ENCODE measurements at places on chromosomes 16 and 17.
A peak's percentile ranks its signal among the peaks of the same experiment; 100 is the strongest.

DNA sequence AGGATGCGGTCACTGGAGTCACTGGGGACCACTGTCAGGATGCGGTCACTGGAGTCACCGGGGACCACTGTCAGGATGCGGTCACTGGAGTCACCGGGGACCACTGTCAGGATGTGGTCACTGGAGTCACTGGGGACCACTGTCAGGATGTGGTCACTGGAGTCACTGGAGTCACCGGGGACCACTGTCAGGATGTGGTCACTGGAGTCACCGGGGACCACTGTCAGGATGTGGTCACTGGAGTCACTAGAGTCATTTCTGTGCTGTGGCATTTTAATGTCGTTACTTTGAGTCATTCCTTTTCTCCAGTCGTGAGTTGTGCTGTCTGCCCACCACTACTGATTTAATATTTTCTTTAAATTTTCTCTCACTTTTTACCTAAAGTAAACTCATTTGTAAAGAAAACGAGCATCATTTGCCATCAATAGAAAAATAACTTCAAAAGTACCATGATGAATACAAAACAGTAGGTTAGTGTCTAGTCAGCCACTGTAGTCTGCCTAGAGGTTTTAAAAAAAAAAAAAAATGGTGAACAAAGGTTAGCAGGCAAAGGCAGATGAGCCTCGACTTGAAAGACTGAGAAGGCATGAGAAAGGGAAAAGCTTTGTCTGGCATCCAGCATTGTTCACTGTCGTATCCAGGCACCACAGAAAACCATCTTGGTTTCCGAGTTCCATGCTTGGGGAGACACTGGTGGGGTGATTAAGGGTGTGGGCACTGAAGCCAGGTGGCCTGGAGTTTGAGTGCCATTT is 346.6 kb downstream of the SNX29 start:
- peak; percentile 62 for DNase-seq

GRCh38 chr16:70470927-70471341 is 16.5 kb downstream of the FCSK start:
- DNase-seq: no peak

GRCh38 chr17:51778842-51779241 is 379.7 kb downstream of the CA10 start:
- no peak for DNase-seq

DNA sequence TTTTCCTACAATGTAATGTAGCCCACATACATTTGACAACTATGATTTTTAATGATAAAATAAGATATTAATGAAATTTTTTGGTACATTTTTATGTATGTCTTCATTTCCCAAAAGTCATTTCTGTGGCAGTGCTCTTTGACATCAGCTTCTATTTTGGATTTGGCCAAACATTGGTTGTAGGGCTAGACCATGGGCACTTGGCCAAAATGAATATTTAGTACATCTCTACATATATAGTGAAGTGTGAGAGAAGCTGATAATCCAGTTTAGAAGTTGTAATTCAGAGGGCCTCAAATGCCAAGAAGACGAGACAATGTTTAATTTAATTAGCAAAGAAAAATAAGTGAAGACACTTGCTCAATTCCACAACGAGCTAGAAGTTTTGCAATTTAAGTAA is 724.9 kb upstream of the SOX9 start:
- DNase-seq: no peak

DNA sequence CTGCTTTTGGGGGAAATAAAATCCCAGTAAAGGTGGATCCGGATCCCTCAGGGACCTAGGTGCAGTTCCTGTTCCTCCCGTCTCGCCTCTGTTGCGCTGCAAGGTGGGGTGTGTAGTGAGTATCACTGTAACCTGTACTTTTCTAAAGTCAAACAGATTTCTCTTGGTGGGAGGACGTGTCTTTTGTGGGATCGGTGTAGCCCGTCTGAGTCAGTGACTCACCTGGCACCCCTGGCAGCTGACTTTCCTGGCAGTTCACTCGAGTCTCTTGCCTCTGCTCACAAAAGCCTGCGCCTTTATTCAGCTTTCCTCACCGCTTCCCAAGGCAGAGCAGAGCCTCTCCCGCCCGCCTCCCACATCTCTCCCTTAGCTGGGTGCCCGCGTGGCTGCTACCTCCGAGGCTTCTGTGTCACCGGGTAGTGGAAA is 85.7 kb downstream of the CMIP start:
- no peak for DNase-seq

GRCh38 chr17:79696610-79696982 is 34.1 kb upstream of the ENPP7 start:
- no peak for DNase-seq

DNA sequence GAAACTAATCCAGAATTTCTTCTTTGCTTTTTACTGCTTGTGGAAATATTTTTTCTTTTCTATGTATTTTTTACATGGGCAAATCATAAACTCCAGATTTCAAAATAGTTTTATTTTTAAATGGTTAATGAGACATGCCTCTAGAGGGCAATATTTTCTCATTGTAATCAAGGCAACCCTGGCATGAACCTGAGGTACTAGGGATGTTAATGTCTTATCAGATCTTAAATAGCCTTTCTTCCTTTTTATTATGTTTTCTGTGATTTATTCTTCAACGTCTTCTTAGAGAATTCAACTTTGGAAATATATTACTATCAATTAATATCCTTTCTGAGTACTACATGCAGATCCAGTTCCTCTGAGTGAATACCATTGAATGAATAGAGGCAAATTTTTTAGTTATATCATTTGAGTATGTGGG is 324.7 kb downstream of the BCAS3 start:
- DNase-seq: no peak

- no peak for DNase-seq
Measured at GRCh38 chr17:48588528-48588927, 1.5 kb downstream of the HOXB3 start.

DNA sequence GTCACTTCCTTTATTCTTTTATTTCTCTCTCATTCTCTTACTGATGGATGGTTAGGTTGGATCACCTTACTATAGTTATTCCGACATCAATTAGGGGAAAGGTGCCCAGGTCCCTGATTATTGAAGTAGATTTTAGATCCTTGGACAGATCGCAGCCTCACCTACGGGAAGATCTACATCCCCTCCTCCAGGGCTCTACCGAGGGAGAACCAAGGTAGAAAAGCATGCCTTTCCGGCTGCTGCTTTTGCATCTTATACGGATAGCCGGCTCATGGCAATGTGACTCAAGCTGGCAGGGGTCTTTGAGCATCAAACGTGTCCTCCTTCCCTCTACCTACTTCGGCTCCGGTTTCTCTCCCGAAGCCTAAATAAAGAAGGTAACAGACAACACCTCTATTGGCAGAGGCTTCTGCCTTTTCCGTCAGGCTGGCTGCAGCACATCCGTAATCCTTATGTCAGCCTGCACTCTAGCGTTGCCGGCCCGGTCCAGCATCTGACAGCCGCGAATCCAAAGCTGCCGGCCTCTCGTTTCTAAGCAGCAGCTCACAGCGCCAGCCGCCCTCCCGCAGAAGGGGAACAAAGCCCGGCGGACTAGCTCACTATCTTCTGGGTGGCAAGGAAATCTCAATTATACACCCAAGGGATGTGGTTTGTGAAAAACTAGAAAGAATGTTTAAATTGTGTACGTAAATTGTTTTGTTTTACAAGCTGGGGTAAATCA is 46.9 kb downstream of the IRX6 start:
- DNase-seq: no peak

- DNase-seq: no peak
Measured at GRCh38 chr16:27538528-27538927, 11.2 kb downstream of the GTF3C1 start.

GRCh38 chr16:87221633-87222032 is 95.6 kb downstream of the C16orf95 start:
- no peak for DNase-seq

GRCh38 chr16:3738128-3738527 is 20.8 kb upstream of the TRAP1 start:
- DNase-seq: no peak

GRCh38 chr17:77322514-77323412 is 182.0 kb downstream of the SEC14L1 start:
- DNase-seq: no peak

DNA sequence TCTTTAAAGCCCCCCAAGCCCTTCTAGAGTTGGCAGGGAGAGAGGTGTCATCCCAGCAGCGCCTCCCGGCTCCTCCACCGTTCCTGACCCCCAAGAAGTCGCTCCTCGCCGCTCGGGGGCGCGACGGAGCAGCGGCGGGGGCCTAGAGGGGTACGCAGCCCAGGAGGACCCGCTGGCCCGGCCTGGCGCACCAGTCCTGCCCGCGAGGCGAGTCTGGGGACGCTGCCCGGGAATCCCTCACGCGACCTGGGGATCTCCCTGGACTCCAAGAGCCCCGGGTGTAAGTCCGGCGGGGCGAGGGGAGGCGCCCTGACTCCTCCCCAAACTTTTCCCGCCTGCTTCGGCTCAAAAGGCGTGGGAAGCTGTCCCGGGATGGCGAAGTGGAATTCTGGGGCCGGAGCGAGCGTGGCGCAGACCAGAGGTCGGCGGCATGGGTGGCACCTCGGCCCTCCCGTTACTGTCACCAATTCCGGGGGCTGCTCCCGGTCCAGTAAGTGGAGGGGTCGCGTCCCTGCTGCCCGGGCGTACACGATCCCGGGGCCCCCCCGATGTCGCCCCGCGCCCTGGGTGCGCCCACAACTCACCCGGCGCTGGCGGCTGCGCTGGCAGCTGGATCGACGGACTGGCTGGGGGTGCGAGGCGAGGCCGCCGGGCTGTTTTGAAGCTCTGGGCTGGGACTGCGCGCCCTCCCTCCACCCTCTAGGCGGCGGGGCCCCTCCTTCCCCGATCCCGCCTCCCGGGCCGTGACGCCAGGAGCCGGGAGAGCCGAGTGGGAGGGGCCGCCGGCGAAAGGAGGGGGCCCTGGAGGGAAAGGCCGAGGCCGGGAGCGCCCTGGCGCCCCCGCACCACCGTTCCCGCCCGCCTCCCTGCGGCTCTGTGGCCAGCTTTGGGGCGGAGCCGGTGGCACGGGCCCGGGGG is at the start of gene EMP2:
EMP2 (minus strand) TSS at position 634 of the 918 bp plus-strand sequence. CDS start 32,981 bp downstream, outside the sequence.
- DNase-seq: no peak

DNA sequence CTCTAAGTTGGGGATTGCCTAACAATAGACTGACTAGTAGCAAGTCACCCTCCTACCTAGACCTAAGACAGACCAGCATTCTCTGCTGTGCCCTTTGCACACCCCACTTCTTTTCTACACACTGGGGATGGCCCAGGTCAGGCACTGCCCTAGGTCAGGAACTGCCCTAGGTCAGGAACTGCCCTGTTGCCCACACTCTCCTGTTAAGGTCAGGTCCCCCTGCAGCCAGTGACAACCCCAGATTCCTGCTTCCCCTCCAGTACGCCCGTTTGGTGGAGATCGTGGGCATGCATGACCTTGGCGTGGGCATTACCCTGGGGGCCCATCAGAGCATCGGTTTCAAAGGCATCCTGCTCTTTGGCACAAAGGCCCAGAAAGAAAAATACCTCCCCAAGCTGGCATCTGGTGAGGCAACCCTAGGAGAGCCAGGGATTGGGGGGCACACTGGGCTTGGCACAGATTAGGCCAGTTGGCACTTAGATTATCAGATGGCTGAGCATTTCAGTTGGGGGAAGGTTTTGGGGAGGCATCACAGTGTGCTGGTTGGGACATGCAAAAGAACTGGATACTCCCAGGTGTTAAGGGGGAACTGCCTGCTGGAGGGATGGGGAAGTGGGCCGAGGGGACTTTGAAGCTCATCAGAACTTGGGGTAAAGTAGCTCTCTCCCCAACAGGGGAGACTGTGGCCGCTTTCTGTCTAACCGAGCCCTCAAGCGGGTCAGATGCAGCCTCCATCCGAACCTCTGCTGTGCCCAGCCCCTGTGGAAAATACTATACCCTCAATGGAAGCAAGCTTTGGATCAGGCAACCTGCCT is 1.7 kb downstream of the ACADVL start:
- DNase-seq: no peak

GRCh38 chr17:47983492-47984223 is 12.7 kb downstream of the CDK5RAP3 start:
- no peak for DNase-seq

GRCh38 chr16:78609402-78610274 is 510.2 kb downstream of the WWOX start:
- DNase-seq: no peak

- peak; percentile 68 for DNase-seq
Measured at GRCh38 chr17:41687828-41688640, 651 bp upstream of the EIF1 start.

DNA sequence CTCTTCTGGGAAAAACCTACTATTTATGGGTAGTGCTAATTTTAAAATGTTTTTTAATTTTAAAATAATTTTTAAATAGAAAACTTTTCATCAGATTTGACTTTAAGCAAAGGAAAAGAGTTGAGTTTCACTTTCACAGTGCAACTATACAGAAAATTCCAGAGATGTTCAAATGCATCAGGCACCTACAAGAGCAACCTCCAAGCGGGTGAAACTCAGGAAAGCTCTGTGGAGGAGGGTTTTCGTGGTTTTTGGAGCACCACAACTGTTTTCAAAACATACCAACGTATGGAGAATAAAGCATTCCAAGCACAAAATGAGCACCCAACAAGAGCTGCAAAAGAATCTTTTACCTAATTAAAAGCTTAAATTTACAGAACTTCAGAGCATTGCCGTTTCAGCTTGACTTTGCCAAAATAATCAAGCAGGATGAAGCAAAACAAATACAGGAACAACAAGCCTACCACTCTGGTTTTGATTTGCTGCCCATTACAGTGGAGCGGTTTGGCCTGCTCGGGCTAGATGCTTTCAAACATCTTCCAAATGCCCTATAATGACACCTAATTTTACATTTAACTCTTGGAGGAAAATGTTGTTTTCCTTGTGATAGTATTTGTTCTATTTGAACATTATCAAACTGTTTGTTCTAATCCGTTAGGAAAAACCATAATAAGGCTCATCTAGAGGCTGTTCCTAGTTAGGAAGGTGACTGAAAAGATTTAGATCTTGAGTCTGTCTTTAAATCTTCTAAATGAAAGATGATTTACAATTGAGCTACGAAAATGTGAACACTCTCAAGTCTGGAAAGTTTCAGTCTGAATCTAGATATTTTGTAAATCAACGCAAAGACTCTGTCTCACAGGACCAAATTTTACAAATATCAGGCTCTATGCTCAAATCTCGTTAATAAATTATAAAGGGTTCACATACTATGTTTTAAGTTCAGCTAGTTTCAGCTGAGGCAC is 34.5 kb downstream of the NACA2 start:
- DNase-seq: no peak

DNA sequence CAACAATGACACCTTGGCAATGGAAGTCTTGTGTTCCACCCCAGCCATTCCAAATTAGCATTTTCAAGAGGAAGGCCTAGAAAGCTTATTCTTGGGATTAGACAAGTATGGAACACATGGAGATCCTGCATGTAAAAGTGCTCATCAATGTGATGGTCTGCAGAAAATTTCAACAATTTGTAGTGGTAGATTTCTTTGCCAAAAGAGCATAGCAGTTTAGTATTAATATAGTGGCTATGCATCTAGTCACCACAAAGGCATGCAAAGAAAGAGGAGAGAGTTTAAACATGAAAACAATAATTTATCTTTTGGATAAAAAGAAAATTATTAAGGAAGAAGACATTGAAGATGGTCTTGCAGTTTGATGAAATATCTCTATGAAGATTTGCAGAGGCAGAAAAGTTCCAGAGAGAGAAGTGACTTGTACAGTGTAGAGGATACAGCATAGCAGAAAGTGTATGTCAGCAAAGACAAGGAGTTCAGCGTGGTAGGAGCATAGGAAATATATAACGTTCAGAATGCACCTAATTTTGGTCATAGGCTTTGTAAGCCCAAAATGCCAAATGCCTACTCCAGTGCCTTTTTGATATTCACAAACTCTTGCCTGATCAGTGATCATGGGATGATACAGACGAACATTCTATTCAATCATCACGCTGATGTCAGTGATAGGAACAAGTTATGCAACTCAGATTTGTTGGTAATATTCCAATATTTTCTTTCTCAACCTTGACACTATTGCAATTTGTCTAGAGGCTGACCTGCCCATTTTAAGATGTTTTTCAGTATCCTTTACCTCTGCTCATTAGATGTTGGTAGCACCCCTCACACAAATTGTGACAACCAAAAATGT is 727.9 kb upstream of the SOX9 start:
- DNase-seq: no peak

Data from CD8-positive, alpha-beta T cell (primary cell).